ENCODE measurements at places on chromosomes 6 and 20.

DNA sequence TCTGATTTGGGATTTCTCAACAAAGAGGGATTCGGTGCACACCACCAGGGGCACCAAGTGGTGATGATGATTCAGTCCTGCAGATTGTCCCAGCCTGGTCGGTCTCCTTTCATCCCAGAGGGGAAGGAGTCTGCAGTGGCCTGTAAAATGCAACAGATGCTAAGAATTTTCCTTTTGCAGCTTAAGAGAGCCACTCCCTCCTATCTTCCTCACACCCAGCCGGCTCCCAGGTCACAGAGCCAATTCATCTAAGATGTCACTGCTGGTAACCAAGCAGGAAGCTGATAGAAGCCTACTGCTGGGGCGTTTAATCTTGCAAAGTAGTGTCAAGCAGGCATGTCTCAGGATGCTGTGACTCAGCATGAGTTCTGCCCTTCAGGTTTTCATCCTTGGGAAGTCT lies 203.8 kb upstream of the LRFN2 start:
- DNase-seq: no peak

DNA sequence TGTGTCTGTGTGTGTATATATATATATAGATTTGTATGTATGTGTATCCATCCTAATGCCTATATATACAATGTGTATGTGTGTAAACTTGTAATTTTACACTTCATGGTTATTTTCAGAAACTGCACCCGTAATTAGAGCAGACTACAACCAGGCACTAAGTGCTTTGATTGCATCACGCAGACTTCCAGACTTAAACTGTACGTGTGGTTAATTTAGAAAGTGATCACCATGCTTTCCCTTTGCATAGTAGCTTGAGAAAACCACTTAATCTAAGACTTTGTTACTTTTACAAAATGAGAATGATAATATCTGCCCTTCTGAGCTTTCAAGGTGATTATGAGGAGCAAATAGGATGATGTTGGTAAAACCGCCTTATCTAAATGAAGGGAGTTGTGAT lies 50.1 kb upstream of the E2F3 start:
- no peak for DNase-seq

- peak; percentile 44 for DNase-seq
These were observed 1.5 kb downstream of the ARID1B start for GRCh38 chr6:156778454-156779205.

- no peak for DNase-seq
These were observed 108.5 kb downstream of the PRND start for GRCh38 chr20:4830259-4830658.

GRCh38 chr20:24909086-24909780 lies 39.8 kb upstream of the CST7 start:
- no peak for DNase-seq

DNA sequence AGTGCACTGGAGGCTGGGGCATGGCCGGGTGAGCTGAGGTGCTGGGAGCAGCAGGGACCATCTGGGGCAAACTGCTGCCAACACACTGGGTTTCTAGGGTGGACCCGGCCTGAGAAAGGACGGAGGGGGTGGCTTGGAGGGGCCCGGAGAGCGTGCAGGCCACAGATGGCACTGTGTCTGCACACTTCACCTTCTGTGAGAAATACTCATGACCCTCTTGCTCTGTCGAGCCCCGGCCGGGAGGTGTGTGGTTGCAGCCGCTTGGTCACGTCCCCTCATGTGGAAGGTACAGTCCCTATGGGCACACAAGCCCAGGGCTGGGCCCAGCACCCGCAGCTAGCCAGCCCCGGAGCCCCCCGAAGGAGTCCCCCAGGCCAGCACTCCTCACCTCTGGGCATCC lies 59.7 kb downstream of the RBM38 start:
- DNase-seq: peak; percentile 30

GRCh38 chr20:35248641-35249475 lies 22.4 kb downstream of the MMP24 start:
- DNase-seq: no peak

DNA sequence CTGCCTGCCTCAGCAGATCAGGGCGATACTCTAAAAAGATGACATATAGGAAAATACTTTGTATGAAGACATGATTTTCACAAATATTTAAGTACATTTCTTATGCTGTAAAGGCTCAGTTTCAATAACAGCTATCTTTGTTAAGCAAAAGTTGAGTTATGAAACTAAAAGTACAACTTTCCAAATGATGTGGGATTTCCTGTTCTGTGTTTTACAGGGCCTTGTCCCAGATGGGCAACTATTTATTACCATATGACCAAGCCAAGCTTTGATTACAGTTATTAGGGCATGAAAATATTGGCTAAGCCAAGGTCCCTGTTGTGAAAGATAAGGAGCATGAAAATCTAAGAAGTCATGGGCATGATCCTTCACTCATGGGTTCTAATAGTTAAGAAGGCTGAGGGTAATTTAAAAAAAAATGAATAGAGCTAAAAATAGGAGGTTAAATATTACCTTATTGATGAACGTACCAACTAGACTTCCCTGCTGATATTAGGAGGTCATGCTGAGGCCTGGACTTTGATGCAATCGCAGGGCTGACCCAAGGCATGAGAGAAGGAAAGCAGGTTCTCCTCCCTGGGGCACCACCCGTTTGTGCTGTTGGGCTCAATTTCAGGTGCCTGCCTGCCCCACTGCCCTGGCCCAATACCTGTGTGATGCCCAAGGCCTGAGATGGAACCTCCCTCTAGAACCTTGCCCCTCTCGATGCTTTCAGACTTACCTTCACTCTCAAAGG lies 294.4 kb upstream of the PRDM1 start:
- no peak for DNase-seq

GRCh38 chr6:34366639-34366921 lies 25.9 kb downstream of the NUDT3 start:
- DNase-seq: no peak

DNA sequence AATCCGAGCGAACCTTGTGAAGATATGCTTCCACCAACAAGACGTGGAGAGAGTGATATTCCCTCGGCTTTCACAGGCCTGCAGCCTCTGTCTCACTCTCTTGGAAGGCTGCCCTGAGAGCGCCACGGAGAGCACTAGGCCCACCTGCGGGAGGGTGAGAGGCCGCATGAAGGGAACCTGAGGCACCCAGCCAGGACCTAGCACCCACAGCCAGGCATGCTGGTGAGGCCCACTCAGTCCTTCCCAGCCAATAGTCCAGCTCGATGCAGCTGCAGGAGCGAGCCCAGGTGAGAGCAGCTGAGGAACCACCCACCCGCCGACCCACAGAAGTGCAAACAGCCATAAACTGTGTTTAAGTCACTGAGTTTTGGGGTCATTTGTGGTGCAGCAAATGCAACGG lies 227.2 kb downstream of the QKI start:
- no peak for DNase-seq

DNA sequence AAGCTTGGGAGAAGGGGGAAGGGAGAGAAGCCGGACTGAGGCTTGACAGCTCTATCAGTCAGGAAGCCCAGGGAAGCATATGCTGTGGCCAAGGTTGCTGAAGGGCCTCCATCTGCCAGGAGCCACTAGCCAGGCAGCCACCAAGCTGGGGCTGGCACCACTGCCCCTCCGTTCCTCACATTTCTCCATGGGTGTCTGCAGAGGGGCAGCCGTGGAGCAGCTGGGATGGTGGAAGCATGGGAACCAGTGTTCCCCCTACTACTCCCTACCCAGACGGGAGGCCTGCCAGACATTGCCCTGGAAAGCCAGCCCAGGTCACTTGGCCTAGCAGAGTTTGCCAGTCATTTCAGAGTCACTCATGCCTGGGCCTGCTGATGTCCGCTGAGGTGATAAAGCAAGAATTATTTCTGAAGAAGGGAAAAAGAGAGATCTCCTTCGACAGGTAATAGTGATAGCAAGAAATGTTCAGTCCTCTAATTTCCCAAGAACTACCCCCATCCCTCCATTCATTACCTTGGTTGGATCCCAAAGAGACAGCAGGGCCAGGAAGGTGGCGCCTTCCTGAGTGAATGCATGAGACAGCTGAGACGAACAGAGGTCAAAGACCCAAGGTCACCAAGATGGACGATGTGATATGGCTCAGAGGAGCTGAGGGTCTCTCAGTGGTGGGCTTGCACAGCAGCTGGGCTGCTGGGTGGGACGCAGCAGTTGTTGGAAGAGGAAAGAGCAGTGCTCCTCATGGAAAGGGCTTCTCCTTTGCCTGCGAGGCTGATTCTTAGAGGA lies 21.9 kb downstream of the SNPH start:
- DNase-seq: no peak

DNA sequence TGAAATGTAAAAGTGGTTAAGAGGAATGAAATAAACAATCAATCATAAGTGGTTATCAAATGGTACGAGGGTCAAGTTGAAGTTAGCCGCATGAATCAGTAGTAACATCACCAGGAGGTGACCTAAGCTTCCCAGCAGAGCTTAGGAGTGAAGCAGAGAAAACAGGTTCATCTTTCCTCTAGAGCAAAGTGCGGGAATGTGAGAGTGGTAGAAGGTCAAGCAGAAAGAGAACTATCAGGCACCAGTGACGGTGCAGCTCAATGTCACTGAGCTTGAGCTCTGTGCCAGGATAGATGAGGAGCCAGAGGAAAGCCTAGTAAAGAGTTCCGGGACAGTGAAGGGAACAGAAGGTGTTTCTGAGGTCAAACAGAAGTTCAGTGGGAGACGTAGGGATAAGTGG lies 20.8 kb upstream of the TNFAIP3 start:
- DNase-seq: no peak

DNA sequence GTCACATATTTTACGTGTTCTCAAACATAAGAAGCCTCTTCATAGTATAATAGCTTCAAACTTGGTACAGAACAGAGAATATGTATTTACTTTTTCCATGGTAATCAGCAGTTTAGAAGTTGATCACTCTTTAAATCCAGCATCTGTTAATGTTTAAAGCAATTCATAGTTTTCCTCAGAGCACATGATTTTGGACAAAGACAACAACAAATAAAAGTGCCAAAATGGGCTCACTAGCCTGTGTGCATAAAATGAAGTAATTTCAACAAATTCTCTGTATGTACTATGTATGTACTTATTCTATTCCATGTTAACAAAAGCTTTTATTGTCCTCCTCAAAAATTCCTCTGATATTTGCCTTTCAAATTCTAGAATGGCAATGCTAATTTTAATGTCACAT lies 38.1 kb upstream of the UST start:
- no peak for DNase-seq

DNA sequence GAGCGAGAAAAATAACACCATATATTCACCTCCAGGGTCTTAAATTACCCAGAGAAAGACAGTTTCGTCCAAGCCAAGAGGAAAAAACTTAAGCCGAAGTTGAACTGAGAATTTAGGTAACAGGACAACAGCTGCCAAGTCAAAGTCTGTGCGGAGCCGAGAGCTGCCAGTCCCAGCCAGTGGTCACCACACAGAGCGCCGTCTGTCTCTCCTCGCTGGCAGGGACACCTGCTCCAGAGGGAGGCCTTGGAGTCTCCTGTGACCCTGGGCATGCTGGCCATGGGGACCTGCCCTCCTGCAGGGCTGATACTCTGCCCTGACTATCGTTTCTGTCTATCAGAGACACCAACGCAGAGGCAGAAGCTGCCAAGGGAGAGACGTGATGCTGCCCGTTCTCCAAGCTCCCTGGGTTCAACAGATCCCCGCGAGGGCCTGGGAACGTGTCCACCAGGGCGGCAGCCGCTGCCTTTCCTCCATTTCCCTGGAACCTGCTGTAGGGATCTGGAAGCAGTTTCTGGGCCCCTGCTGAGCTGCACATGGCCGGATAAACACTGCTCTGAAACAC lies 341.3 kb downstream of the SMOC2 start:
- no peak for DNase-seq

DNA sequence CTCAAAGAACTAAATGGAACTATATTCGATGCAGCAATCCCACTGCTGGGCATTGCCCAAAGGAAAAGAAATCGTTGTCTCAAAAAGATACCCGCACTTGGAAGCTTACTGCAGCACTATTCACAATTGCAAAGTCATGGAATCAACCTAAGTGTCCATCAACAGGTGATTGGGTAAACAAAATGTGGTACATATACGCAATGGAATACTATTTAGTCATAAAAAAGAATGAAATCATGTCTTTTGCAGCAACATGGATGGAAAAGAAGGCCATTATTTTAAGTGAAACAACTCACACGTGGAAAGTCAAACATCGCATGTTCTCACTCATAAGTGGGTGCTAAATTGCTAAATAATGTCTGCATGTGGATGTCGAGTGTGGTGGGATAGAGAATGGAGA lies 70.9 kb upstream of the MPC1 start:
- no peak for DNase-seq

DNA sequence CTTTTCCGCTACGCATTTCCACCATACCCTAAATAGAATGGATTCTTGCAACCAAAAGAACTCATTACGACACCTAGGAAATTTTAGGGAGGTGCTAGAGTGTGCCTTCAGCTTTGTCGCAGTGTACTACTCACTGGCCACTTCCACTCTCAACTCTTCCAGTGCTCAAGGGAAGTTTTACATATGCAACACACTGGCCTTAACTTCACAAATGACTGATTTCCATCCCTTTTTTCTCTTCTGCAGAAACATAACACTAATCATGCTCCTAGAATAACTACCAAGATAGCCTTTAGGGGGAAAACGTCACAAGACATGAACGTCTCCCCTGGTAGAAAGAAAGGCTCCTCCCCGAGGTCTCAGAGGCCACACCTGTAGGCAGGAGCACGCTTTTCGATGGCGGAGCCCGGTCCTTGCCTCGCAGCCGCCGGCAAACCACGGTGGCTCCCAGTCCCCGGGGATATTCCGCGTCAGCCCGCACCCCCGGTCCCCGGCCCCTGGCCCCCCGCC lies 584 bp downstream of the LYRM4 start:
- peak; percentile 86 for DNase-seq

- no peak for DNase-seq
These were observed 206.1 kb upstream of the PRDM1 start for GRCh38 chr6:105880030-105880492.

DNA sequence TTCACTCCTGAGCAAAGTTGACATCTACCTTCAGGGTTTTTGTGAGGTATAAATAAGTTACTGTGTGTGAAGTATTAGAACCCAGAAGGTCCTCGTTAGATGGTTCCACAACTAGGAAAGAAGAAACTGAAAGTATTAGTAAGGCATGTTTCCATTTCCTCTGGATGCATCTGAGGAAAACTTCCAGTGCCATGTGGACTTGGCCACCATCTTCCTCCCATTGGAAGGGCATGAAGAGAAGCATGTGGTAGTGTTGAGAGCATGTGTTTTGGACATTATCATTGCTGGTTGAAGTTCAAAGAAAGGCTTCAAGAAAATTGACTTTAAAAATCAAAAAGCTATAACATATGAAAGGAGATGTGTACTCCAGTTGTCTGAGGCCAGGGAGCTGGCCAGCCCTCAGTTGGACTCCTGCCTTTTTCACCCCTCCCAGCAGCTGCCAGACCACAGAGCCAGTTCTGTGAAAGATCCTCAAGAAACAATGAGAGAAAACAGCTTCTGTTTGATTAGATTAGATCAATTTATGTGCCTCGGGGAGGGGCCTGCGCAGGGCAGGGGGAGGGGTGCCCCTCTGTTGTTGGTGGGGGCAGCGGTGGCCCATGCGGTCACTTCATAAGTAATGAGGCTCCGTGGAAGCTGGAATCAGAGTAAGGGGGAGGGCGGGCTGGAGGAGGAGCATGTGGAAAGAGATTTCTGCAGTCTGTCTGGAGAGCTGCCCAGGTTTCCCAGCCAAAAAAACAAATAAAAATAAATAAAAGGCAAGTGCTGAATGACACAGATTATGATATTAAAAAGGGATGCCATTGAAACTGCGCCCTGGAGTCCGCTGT lies 154.0 kb downstream of the JARID2 start:
- no peak for DNase-seq
